ENCODE measurements at places on chromosomes 13 and 19.

- no peak for DNase-seq
Observed at GRCh38 chr13:27617881-27618321, 2.4 kb downstream of the LNX2 start.

- DNase-seq, result no peak
Observed at GRCh38 chr13:109819874-109820273, 33.5 kb upstream of the IRS2 start.

DNA sequence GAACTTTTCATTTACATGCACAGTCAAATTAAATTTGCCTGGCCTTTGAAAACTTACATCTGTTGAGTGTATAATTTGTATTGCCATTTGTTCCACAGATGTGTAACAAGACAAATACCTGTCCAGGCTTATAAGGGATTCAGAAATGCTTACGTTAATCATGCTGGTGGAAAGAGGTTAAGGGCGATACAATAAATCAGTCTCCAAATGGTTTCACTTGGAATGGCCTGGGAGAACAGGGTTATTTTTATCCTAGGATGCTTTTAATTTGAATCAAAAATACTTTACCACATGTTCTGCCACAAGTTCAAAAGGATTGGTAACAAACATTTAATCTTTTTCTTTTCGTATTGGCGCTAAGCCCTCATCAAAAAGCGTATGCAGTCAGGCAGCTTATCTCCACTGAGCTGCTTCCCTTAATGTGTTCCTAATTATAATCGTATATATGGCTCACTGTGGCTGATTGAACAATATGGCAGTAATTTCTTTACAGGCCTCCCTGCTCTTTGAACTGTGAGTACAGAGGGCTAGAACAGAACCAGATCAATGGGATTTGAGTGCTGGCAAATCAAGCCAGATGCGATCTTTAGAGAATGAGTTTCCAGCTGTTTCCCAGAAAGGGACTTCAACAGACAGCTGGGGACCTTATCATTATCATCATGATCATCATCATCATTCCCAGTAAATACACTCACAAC is 425.7 kb downstream of the SPRY2 start:
- DNase-seq, result no peak

DNA sequence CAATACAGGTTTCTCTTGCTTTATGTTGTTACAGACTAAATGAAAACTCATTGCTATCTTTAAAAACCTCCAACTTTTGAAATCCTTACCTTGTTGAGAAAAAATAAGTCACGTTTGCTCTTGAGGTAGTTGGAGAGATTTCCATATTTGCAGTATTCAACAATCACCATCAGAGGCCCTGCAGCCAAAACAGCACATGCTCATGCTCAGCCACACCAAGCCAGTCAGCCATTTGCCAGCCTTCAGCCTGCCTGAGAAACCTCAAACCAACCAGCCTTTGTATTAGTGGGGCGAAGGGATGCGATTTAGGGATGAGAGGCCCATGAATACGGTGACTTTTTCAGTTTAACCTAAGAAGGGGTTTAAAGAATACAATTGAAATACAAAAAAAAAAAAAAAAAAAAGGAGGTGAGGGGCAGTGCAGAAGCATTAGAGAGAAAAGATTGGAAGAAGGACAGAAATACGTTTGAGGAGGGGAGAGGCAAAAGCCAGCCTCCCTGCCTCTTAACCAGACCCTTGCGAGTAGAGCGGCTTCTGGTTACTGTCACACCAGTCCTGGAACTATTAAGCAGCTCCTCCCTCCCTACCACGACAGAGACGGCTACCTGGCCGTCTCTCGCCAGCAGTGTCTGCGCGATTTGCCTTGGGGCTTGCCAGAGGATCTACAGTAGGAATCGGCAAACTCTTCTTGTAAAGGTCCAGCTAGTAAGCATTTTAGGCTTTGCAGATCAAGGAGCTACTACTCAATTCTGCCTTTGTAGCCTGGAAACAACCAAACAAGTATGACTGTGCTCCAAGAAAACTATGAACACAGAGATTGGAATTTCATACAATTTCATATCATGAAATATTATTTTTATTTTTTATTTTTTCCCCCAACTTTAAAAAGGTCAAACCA is 167.3 kb downstream of the FLT1 start:
- DNase-seq, result no peak

DNA sequence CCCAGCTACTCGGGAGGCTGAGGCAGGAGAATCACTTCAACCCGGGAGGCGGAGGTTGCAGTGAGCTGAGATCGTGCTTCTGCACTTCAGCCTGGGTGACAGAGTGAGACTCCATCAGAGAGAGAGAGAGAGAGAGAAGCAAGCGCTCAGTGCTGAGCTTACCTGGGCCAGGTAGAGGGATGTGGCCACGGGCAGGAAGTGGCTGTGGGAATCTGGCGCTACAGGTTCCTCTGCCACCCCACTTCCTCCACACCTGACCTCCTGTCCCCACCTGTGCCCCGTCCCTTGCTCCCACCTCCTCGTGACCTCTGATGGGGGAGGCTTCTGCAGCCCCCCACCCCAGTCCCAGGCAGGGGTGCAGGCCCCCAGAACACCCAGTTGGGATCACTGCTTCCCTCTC is 1.0 kb upstream of the NCCRP1 start:
- DNase-seq, result no peak

DNA sequence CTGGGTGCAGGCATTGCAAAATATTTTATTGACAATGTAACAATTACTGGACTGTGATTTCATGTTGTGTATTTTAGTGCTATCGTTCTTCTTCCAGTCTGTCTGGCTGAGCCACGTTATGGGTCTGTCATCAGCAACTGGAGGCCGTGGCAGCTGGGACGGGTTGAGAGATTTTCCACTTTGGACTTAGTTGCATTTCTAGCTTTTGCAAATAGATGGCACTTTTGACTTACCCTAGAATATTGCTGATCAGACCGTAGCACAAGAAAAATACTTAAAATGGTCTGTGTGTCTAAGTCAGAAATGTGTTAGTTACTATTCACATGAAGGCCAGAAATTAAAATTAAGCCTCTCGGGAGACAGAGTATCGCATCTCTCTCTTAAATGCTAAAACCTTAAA is 211.1 kb downstream of the TEX29 start:
- no peak for DNase-seq

GRCh38 chr19:13964776-13965175 is 12.5 kb downstream of the DCAF15 start:
- DNase-seq, result no peak

- DNase-seq, result no peak
Observed at GRCh38 chr13:37627428-37627827, 28.9 kb upstream of the POSTN start.

DNA sequence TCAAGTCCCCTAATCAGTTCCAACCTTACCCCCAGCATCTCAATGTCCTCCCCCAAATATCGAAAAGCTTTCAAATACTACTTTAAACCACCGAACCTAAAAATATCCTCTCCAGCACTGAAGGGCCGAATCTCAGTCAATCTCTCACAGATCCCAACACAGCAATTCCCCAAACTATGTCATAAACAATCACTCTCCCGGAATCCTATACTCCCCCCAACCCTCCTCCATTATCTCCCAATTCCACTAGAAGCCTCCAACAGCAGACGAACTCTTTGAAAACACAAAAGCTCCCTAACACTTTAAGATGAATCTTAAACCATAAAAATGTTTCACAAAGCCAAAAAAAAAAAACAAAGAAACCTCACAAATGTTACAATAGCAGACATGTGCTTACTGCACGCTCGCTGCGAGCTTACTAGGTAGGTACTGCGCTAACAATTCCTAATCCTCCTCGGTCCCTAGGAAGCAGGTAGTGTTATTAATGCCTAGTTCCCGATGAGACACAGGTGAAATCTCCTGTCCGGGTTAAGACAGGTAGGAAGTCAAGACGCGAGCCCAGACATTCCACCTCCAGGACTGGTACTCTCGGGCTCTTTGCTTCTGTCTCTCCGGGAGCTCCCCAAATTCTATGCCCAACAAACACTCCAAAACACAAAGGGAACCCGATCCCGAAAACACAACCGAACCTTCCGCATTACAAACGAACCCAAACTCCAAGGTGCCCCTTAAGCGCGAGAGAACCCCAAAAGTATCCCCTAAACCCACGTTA is 14.2 kb downstream of the FBXO46 start:
- no peak for DNase-seq

GRCh38 chr13:72029981-72030380 is 163.0 kb upstream of the DACH1 start:
- no peak for DNase-seq

DNA sequence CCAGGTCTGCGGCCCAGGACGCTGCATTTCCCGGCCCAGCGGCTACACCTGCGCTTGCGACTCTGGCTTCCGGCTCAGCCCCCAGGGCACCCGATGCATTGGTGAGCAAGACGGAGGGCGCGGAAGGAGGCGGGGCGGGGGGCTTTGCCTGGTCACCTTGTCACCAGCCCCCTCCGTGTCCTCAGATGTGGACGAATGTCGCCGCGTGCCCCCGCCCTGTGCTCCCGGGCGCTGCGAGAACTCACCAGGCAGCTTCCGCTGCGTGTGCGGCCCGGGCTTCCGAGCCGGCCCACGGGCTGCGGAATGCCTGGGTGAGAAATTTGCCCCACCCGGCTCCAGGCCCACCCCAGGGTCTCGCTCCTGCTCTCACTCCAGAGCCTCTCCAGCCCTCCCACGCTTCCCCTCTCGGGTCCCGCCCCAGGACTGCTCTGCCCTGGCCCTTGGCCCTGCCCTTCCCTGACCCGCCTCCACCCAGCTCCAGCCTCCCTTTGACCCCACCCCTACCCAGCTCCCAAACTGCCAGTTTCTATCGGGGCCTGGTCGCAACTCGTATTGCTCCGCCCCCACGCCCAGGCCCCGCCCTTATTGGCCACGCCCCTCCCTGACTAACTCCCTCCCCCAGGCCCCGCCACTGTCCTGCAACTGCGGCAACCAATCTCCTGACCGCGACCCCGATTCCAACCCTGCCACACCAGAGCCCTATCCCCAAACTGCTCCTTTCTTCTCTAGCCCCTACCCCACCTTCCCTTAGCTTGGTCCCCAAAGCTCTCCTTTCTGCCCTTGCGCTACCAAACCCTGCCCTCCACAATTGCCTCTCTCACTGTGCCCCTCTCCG is 8.6 kb downstream of the LTBP4 start:
- DNase-seq, result peak; percentile 74

Data from effector CD4-positive, alpha-beta T cell (primary cell).